ENCODE measurements at places on chromosomes 12 and 14.

- DNase-seq: no peak
Observed at GRCh38 chr12:67498991-67499390, 149.6 kb upstream of the DYRK2 start.

DNA sequence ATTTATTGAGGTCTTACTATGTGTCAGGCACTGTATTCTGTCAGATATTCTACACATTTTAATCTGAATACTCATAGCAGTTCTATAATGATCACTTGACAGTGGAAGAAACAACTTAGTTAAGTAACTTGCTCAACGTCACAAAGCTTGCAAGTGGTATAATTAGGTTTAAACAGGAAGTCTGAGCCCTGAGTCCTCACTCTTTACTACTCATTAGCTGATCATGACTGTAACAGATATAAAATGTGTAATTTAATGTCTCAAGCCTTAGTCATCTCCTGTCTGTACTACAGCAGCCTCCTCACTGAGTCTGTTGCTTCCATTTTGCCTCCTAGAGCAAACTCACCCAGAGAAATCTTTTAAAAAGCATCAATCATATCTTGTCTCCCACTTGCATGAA lies 38.9 kb downstream of the PPP4R4 start:
- no peak for DNase-seq

- DNase-seq: no peak
Observed at GRCh38 chr12:24769682-24770081, 179.2 kb downstream of the BCAT1 start.

GRCh38 chr12:52837781-52838608 lies 3.9 kb upstream of the KRT79 start:
- no peak for DNase-seq

DNA sequence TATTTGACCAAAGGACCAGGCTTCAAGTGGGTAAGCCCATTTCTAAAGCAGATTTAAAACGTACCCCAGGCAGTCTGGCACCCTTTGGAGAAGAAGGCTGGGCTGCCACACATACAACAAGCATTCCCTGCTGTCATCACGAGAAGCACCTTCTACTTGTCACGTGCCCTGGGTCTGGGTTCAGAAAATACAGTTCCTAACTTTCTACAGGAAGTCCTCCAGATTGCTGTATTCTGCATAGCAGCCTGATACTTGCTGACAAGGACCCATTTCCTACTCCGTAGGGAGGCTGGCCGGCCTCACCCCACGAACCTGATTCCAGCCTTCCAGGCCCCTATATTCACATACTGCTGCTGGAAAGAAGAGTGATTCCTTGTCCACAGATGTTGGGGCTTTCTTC lies 7.4 kb downstream of the CLMN start:
- no peak for DNase-seq

DNA sequence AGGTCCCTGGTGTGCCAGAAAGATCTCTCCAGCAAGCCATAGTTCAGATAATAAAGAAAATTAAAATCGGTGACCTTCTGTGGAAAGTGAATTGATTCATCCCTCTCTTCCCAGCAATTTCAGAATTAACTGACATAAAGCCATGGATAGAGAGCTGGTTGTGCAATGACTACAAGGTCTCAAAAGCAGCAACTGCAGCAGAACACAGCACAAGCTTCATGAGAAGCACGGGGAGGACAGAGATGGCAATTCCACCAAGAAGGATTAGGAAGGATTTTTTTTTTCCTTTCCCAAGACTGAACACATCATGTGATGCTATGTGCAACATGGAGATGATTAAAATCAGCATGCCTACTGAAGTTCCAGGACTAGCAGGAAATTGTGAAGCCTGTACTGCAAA lies 154.9 kb upstream of the PLEKHG7 start:
- DNase-seq: no peak

- no peak for DNase-seq
Observed at GRCh38 chr14:75340921-75341320, 62.3 kb downstream of the FOS start.

DNA sequence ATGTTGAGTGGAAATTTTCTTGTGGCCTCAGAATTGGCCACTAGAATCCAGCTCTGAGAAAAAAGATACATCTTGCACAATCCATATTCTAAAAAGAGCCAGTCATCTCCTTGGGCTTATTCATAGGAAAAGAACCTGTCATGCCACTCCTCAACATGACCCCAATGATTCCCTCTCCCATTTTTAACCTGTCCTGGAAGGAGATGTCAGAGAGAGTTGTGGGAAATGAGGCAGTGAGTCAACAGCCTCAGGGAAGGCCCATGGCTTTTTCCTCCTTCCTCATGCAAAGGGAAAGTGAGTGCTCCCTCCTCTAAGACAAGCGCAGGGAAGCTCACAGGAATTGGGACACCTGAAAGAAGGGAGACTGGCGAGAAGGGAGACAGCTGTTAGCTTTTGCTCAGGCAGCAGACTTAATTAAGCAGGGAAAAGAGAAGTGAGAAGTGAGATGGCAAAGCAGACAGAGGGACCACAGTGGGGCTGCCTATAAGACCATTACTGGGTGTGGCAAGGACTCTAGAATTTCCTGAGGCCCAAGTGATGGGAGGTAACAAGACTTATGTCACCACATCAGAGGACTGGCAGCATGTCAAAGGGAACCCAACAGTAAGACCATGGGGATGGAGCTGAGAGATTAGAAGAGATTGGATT lies 10.2 kb upstream of the DHRS7 start:
- no peak for DNase-seq

DNA sequence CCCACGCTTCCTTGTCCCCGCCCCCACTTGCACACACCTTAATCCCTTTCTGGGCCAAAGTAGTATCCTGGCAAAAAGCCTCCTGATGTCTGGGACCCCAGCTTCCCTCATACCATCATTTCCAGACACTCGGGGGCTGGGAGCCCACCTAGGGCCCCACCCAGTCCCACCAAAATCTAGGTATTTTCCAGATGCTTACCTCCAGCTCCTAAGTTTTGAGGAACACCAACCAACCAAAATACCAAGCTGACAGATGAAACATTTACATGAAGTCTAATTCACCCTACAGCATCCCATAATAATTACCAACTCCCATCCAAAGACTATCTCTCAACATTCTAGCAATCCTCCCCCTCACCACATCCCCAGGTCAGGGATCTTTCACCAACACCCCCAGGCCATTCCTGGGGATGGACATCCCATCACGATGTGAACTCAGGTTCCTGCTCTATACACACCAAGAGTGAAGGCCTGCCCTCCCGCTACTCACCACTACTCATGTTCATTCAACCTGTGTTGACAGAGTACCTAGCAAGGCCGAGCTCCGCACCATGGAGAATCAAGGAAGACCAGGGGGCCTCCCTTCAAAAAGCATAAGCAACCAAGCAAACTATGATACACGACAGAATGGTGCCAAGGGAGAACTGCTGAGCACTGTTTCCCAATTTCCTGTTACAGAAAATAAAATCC lies 1.6 kb upstream of the CHD4 start:
- peak; percentile 36 for DNase-seq

- no peak for DNase-seq
Observed at GRCh38 chr12:946631-947030, 2.9 kb downstream of the RAD52 start.

DNA sequence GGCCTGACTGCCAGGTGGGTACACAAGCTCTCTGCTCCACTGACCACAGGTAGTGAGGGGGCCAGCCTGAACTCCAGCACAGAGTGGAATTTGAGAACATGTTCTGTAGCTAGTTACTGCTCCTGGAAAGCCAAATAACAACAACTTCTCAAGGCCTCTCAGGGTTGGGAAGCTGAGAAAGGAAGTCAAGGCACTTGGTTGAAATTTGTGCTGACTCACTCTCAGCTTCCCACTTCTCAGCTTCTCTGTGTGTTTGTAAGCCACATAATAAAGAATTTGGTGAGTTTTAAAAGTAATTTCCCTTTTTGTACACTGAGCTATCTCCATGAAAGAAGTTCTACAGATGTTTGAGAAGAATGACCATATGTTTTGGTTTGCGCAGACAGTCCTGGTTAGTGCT lies 234.9 kb downstream of the KTN1 start:
- DNase-seq: no peak

GRCh38 chr14:72640911-72641485 lies 252.9 kb downstream of the DPF3 start:
- DNase-seq: no peak

DNA sequence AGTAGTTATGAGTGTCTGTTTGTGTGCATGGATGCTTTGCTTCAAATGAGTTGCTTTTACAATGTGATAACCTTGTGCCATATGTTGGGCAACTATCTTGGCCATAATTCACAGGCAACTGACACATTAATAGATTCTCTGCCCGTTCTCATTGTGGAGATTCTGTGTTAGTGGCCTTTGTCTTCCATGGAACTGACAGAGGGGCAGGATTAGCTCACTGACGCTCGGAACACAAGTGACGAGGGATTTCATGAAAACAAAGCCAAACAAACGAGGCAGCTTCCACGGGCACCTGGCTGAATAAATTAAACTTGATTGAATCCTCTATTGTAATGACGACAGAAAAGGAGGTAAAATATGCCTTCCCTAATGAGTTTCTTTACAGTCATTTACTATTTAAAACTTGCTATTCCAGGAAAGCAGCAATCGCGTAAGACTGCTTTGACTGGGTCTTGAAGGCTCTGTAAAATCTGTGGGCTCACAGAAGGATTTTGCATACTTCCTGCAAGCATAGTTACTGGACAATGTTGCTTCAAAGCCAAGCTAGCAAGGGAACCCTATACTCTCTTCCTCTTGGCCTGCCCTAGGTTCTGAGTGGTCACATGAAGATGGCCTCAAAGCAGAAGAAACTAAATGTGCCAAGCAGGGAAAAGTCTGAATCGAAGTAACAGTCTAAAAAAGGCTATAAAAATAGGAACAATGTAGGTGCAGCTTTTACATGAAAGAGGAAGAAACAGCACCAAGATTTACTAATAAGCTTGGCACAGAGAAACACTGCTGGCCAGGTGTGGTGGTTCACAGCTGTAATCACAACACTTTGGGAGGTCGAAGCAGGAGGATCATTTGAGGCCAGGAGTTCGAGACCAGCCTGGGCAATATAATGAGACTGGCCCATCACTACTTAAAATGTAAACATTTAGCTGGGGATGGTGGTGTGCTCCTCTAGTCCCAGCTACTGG lies 28.1 kb upstream of the SINHCAF start:
- no peak for DNase-seq

GRCh38 chr12:12701457-12701856 lies 5.5 kb upstream of the GPR19 start:
- DNase-seq: no peak

- no peak for DNase-seq
Observed at GRCh38 chr14:69651664-69652063, 40.3 kb downstream of the SUSD6 start.

DNA sequence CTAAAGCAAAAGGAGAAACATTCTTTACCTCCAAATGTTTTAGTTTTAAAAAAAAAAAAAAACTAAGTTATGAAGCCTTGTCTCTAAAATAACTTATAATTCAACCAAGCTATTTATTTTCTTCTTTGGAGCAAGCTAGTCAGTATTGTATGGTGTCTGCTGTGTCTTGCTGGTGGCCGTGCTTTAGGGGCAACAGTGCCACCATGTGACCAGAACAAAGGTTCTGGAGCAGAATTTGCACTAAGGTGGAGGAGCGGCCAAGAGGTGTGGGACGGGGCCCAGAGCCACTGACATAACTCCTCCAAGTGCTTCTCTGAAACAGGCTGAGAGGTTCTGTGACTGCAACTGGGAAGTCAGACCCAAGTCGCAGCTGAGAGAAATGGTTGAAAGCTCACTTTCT lies 4.5 kb downstream of the FICD start:
- DNase-seq: no peak

- DNase-seq: no peak
Observed at GRCh38 chr14:101001311-101002069, 98.0 kb upstream of the RTL1 start.

DNA sequence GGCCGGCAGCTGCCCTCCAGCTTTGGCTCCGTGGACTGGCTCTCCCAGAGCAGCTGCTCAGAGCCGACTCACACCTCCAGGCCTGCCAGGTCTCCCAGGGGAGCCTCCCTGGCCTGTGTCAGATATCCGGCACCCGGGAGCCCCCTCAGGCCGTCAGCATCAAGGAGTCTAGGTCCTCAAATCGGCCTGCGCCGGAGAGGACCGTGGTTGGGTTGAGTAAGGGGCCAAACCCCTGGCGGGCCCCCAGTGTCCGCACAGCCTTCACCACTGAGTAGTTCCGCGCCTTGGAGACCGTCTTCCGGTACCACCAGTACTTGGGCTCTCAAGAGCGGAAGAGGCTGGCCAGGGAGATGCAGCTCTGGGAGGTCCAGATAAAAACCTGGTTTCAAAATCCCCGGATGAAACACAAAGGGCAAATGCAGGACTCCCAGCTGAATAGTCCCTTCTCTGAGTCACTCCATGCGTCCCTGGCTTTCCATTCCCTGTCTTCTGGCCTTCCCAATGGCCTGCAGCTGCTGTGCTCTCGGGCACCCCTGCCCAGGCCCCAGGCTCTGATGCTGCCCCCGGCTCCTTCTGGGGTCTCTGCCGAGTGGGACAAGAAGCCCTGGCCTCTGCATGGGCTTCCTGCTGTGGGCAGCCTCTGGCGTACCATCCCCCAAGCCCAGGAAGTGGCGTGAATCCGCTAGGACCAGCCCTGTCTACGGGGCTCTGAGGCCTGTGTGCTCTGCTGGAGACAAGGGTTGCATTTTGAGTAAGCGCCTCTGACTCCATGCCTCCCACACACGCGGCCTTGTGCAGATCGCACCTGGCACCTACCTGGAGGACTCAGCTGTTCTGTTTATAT lies 245.1 kb upstream of the ATXN7L3B start:
- no peak for DNase-seq

- no peak for DNase-seq
Observed at GRCh38 chr12:62876938-62877548, 57.9 kb downstream of the PPM1H start.

GRCh38 chr12:116916122-116916521 lies 5.4 kb downstream of the FBXW8 start:
- no peak for DNase-seq

GRCh38 chr14:97164021-97164420 lies 366.8 kb downstream of the VRK1 start:
- DNase-seq: no peak

- DNase-seq: peak; percentile 17
Observed at GRCh38 chr14:56422703-56423213, 156.8 kb upstream of the TMEM260 start.

DNA sequence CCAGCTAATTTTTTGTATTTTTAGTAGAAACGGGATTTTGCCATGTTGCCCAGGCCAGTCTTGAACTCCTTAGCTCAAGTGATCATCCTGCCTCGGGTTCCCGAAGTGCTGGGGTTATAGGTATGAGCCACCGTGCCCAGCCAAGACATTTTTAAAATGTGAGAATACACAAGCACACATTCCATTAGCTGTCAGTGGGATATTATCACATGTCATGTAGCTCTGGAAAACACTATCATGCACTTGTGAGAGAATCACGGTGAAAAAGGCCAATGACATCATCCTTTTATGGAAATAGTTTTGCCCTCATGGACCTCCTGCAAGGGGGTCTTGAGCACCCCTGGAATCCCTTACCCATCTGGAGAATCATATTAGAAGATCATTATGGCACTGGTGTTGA lies 28.3 kb downstream of the ERC1 start:
- no peak for DNase-seq

All from central memory CD4-positive, alpha-beta T cell (primary cell).